Muscle of leg (tissue), 16 donors: ENCODE measurements at places on chromosomes 3 and 15.

DNA sequence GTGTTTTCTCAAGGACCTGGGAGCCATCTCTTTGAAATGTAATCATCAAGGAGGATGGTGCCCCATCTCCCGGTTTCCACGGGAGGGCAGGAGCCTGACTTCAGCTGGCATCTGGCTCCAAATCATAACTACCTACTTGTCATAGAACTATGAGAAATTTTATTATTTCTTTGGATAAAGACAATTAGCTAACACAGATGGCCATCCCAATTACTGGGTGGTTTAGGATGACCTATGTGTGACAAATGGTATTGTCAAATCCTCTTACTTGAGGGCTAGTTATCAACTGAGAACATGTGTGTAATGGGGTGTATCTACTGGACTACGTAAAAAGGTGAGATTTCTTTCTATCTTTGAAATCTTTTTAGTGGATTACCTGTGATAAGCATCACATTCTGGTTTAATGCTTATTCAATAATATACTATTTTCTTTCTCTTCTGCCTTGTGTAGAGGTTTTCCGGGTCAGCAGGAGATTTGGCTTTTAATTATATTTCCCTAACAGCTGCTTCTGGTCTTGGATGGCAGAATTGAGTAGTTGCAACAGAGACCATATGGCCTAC is 15.3 kb upstream of the PARP14 start:
- DNase-seq = no peak

GRCh38 chr3:70516076-70516475 is 203.6 kb upstream of the MDFIC2 start:
- no peak for DNase-seq

DNA sequence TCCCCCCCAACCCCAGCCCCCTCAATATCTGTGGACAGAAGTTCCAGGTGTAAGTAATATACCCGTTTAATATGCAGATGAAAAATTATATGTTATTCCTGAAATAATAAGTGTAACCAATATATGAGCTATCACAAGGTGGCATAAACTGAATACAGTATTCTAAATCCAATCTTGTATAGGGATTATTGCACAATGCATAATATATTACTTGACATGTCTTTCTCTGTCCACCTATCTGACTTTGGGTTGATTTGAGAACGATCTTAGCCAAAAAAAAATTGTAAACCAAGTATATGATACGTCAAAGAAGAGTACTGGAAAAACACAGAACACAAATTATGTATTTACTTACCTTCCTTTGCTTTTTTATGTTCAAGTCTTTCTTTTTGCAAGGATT is 47.8 kb downstream of the GOLIM4 start:
- no peak for DNase-seq

DNA sequence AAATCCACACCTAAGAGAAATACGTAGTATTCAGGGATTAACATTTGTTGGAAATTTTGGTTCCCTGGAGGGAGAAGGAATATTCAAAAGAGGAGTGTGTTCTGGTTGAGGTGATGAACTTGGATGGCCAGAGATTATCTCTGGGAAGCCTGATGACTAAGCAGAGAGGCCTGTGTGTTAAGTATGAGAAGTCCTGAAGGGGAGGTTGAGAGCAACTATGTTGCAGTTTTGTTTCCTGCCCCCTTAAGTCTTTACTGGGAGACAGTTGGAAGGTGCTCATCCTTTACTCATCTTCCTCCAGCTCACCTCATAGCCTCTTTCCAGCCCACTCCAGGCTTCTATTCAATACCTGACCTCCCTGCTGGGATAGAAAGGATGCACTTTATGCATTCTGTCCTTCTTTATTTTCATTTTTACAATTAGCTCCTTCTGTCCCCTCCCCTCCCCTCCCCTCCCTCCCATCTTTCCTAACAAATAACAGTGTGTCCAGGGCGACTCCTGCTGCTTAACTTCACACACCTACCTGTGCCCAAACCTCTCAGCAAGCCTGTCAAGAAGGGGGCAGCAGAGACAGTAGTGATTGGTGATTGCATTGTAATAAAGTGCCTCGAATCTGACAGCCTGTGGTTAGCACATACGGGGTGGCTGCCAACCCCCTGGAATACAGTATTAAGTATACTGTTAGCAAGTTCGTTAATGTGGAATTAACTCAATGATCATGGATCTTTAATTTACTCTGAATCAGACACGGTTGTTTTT is 11.9 kb downstream of the RAP2B start:
- DNase-seq = no peak

DNA sequence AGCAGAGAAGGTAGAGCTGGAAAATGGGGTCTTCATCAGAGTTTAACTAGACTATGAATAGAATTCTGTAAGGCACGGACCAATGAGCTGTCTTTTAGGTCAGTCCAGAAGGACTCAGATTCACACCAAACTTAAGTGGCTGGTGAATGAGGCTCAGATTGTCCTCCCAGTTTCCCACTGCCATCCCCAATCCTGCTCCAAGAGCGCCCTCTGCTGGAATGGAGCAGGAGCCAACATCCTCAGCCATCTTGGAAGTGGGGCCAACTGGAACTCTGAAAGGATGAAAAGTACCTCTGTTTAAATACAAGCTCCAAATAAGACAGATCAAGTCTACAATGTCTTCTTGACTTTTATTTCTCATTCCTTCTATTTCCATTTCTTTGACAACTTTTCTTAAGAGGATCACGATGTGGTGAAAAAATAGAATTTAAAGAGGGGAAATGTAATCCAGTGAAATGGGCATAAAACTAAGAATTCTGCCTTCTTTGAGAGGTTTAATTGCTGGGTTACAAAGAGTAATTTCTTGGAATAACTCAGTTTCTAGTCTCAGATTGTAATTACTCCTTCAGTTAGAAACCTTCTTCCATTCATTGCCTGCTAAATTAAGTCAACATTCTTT is 217.1 kb upstream of the TPRG1 start:
- peak; percentile 93 for DNase-seq

- DNase-seq = no peak
Measured at GRCh38 chr3:9141928-9142289, 107.5 kb downstream of the SRGAP3 start.

- DNase-seq = peak; percentile 83
Measured at GRCh38 chr3:4656059-4656458, 162.9 kb downstream of the ITPR1 start.

DNA sequence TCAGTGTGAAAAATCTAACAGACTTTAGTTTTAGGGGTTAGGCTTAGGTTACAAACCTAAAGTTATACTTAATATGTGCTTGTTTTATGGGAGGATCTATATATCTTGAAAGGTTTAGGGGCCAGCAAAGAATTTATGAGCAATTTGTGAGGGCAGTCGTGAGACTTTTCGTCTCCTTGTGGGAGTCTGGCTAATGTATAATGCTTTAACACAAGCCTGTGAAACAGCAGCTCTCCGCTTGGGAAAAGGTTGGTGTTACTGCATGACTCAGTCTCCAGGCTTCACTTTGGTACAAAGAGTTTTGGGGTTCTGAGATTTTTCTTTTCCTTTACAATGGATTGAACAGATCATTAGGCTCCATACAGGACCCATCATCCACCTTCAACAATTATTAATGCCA is 79.0 kb upstream of the MFGE8 start:
- no peak for DNase-seq

GRCh38 chr15:89874926-89875564 is 18.7 kb downstream of the AP3S2 start:
- DNase-seq = peak; percentile 75

GRCh38 chr3:108006077-108006771 is 84.6 kb downstream of the CD47 start:
- DNase-seq = peak; percentile 79
